ENCODE measurements at places on chromosomes 11 and 22.

- DNase-seq, result no peak
Observed at GRCh38 chr11:43393765-43394355, 35.1 kb downstream of the TTC17 start.

GRCh38 chr11:82747471-82747870, 13.8 kb upstream of the FAM181B start:
- no peak for DNase-seq

DNA sequence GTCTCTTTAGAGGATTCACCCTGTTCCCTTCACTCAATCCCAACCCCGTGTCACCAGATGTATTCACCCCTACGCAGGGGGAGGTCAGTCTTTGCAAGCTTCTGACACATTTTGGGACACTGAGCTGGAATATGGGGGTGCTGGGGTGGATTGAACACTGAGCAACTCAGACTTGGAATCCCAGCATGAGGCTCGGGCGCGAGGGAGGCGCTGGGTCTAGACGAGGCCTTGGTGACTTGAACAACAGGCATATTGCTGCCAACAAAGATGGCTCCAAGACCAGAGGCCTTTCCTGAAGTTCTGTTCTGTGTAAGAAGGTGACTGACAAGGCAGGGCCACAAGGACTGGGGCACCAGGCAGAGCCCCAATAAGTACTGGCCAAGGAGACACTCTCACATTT, 3.0 kb upstream of the SCGB2A1 start:
- no peak for DNase-seq

GRCh38 chr11:83449338-83449913, 163.3 kb upstream of the CCDC90B start:
- no peak for DNase-seq

DNA sequence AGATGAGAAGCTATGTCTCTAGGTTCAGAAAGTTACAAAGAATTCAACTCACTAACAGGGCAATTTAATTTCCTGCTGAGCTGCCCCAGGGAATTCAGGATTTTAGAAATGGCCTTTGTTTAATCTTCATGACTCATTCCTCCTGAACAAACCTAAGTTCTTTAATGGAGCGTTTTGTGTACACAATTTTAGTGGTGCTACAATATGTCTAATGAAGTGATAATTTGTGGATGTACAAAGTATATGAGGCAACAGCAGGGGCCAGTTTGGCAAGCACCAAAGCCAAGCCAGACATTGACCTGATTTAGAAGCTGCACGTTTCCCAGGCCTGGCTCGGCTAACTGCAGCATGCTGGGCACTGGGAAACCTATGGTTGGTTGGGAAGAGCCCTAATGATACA, 34.4 kb upstream of the HEPHL1 start:
- DNase-seq, result no peak

DNA sequence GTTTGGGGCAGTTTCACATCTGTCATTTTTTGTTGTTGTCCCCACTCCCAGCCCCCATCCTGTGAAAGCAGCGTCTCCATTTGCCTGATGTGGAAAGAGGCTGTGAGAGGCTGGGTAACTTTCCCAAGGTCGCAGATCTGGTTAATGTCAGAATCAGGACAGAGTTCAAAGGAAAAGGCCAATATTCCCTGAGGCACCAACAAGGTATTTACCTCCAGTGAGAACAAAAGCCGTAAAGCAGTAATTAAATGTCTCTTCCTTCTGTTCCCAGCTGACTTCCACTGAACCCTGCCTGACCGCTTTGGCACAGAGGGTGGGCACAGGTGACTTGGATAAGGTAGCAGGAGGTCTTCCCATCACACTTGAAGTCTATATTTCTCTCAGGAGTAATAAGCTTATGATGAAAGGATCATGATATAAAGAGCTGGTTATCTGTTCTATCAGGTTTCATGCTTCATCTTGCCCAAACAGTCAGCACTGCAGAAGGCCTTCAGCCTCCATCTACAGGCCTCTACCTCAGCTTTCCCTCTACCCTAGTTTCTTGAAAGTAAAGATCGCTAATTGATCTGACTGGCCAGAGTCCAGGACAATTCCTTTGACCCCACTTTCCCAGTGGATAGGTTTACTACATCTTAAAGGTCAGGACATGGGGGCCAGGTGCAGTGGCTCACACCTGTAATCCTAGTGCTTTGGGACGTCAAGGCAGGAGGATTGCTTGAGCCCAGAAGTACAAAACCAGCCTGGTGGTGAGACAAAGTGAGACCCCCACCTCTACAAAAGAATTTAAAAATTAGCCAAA, 9.4 kb downstream of the C11orf91 start:
- no peak for DNase-seq

GRCh38 chr11:15793043-15793996, 563.0 kb downstream of the SOX6 start:
- DNase-seq, result no peak

DNA sequence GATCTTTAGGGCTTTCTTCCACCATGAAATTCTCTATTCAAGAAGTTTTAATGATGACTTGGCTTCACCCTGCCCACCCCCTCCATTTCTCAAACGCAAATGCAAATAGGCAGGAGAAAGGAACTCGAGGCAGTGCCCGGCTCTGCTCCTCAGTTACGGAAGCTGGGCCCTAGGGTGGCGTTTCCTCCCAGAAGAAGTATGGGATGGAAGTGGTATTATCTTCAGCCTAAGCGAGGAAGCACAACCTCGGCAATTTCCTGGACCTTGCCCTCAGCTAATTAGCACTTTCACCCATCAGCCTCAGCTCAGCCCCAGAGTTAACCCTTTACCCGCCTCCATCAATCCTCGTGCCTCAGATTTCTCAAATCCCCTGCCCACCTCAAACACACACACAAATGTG, 58.2 kb upstream of the LRRC55 start:
- DNase-seq, result no peak

GRCh38 chr11:95241681-95242081, 10.7 kb upstream of the SESN3 start:
- no peak for DNase-seq

- DNase-seq, result no peak
Observed at GRCh38 chr11:134522782-134523570, 110.9 kb upstream of the B3GAT1 start.

- DNase-seq, result no peak
Observed at GRCh38 chr11:45483416-45483815, 182.0 kb downstream of the CHST1 start.

DNA sequence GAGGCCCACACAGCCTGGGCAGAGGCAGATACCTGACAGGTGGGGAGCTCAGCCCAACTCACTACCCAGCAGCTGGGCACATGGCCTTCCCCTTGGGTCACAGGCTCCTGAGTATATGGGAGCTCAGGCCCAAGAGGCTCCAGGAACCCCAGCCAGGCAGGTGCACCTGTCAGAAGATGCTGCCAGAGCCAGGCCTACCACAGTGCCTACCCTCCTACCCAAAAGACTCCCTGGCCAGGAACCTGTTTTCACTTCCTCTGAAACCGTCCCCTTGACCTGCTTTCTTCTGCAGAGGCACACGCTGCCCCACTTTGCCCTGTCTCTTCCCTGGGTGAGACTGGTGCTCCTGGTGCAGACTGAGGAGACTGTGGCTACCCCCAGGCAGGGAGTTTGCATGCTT, 2.9 kb downstream of the CHID1 start:
- no peak for DNase-seq

DNA sequence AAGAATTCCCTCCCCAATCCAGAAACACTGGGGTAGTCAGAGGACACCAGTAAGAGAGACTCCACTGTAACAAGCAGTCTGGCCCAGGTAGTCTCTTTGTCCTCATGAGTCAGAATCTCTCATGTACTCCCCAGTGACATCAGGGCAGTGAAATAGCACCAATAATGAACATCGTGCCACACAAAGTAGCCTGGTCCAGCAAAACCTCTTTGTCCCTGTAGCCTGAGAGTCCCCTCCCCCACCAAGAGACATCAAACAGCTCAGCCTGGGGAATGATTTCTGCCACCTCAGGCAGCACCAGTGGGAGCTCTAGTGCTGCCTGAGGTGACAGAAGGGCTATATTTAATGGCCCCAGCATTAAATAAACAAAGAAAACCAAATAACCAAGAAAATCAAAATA, 88.1 kb downstream of the SBF2 start:
- DNase-seq, result no peak

DNA sequence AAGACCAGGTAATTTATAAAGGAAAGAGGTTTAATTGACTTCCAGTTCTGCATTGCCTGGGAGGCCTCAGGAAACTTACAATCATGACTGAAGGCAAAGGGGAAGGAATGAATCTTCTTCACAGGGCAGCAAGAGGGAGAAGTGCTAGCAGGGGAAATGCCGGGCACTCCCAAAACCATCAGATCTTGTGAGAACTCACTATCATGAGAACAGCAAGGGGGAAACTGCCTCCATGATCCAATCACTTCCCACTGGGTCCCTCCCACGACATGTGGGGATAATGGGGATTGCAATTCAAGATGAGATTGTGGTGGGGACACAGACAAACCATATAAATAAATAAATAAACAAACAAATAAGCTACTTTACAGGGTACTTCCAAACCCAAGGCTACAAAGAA, 28.8 kb upstream of the EXPH5 start:
- DNase-seq, result no peak

DNA sequence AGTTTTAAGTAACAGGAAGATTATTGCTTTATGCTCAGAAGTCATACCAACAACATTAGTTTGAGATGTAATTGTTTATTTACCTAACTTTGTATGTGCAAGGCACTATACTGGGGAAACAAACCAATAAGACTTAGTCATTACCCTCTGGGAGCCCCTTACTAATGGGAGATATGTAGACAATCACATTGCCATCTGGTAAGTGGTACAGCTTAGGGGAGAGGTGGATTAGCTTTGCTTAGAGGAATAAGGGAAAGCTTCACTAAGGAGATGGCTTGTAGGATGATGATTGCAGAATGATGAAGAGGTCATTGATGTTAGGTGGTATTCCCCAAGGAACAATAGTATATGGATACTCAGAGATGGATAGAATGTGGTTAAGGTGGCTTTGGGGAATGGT, 17.5 kb downstream of the EMSY start:
- no peak for DNase-seq

DNA sequence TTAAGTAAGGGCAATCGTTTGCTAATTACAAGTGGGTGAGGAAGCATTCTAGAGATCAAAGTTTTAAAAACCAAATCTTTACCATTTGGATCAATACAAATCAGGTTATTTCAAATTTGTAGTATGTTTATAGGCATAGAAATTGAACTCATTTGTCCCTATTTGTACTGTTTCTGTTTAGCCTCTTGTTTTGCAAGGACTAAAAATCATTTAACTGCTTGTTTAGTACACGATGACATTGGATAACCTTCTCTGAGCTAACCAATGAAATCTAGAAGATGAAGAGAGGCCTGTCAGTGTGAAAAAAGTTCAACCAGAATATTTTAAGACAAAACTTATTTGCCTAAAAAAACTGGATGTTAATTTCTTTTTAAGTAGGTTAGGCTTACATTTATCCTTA, 40.0 kb downstream of the ZC3H12C start:
- DNase-seq, result no peak

DNA sequence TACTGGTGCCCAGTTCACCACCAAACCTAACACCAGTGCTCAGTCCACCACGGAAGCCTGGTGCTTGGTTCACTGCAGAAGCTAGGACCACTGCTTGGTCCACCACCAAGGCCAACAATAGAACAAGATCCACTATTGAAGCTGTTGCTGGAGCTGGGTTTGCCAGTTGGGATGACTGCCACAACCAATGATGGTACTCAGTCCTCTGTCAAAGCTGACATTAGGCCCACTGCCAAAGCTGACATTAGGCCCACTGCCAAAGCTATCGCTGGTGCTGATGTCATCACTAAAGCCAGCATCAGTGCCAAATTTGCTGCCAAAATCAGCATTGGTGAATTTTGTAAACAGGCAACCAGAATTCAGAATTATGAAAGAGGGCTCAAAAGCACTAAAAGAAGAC, 1850.2 kb upstream of the RAG2 start:
- DNase-seq, result no peak

DNA sequence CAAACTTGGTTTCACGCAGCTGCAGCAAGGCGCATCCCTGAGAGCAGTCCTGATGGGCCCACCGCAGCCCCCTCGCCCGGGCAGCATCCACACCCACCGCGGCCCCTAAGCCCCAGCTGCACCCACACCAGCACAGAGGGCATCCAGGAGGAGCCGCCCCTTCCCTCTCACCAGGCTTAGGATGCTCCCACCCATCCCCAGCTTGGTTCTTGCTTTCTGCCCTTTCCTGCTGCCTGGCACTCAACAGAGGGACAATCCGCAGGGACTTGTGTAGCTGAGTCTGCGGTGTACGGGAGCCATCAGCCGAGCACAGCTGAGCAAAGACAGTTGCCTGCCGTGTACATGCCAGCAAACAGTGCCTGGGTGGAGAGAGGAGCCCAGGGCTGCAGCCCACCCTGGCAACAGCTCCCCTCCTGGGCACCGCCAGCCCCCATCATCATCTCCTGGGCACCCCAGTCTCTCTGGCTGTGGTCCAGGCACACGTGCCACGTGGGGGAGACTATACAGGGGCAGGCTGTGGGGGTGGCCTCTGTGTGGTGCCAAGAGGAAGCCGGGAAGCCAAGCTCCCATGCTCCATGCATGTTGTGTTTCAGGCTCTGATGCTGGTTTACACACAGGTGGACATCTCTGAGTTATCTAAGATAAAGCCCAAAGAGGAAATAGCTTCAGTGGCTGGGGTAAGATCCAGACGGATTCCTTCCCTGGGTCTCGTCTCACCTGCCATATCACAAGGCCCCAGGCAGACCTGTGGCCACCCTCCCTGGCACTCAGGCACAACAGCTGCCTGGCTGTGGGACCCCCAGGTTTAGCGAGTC, 36.0 kb upstream of the GNB1L start:
- DNase-seq, result no peak

DNA sequence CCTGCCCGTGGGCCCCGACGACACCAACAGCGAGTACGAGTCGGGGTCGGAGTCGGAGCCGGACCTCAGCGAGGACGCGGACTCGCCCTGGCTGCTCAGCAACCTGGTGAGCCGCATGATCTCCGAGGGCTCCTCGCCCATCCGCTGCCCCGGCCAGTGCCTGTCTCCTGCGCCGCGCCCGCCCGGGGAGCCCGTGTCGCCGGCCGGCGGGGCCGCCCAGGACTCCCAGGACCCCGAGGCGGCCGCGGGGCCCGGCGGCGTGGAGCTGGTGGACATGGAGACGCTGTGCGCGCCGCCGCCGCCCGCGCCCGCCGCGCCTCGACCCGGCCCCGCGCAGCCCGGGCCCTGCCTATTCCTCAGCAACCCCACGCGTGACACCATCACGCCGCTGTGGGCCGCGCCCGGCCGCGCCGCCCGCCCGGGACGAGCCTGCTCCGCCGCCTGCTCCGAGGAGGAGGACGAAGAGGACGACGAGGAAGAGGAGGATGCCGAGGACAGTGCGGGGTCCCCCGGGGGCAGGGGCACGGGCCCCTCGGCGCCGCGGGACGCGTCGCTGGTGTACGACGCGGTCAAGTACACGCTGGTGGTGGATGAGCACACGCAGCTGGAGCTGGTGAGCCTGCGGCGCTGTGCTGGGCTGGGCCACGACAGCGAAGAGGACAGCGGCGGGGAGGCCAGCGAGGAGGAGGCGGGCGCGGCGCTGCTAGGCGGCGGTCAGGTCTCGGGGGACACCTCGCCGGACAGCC, 3.8 kb downstream of the MAPK8IP2 start:
- no peak for DNase-seq

GRCh38 chr11:10139143-10139542, 154.9 kb downstream of the SBF2 start:
- DNase-seq, result no peak

GRCh38 chr22:44632541-44633396, 69.2 kb upstream of the PRR5 start:
- no peak for DNase-seq

Data from stimulated activated CD4-positive, alpha-beta T cell treated with anti-CD3 and anti-CD28 coated beads, Interleukin-12 subunit alpha, Interleukin-12 subunit beta, amount 100 ng/mL, for 24 hours (primary cell).